ENCODE measurements at places on chromosomes 5 and 9.

GRCh38 chr5:172009536-172010270, 3.3 kb upstream of the FBXW11 start:
- no peak for DNase-seq

DNA sequence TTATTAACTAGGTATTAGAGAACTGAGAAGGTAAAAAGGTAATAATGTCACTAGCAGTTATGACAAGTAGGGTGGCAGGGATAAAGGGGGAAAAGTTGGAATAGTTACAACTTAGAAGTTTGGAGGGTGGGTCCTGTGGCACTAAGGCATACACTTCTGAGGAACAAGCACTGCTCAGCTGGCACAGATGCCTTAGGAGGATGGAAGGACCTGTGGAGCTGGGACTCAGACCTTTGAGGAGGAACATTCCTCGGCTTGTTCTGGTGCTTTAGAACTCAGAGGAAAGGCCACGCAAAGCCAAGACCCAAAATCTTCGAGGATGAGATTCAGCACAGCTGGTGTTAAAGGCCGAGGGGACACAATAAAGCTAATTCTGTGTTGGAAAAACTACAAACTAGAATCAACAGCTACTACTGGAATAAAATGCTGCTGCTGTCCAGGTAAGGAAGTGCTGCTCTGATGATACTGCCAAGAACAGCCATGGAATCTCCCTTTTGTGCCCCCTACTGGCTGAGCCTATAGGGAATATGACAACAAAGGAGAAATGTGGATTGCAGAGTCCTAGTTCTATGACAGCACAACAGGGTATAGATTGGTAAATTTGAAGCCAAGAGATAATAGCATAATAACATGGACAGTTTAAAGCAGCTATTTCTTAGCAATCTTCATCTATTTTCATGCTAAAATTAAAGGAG, 126.7 kb downstream of the SLC25A46 start:
- peak; percentile 71 for DNase-seq

DNA sequence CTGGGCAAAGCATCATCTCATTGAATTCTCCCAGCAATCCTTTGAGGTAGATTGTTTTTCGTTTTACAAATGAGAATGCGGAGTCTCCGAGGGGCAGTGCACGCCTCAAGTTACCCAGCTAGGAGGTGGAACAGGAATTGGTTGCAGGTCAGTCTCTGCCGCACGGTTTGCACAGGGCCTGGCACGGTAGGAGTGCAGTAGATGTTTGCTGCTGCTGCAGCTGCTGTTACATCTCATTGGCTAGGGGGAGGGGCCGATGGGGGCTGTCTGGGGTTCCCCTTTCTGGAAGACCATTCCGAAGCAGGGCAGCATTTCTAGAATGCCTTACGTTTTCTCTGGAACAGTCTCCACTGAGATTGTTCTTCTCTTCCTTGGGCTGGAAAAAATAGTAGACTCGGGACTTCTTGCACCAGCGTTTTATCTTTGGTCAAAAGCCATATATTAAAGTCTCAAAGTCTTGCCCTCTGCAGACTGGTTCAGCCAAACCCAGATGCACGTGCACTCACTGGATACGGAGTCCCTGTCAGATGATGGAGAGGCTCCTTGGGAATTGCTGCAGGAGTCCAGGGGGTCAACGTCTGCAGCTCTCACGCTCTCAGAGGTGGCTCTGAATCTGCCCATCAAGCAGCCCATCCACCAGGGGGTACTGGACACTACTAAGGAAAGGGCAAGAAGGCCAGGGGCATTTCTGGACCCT, 1.2 kb downstream of the USP20 start:
- DNase-seq, result peak; percentile 48

DNA sequence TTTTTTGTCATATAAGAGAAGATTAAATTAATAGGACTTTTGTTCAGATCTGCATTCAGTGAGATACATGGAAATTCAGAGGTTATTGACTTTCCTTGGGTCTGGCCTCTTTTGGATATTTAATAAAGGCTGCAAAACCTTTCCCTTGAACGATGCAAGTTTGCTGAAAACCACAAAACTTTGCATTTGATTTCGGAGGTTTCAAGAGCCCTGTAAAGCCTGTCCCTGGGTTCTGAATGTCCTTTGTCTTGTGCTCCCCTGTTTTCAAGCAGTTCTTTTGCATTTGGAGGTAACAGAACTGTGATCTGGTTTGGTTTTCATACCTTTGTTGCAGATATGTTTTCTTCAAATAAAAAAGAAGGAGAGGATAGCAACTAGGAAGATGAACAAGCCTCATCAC, 188.1 kb upstream of the DMRT1 start:
- no peak for DNase-seq

DNA sequence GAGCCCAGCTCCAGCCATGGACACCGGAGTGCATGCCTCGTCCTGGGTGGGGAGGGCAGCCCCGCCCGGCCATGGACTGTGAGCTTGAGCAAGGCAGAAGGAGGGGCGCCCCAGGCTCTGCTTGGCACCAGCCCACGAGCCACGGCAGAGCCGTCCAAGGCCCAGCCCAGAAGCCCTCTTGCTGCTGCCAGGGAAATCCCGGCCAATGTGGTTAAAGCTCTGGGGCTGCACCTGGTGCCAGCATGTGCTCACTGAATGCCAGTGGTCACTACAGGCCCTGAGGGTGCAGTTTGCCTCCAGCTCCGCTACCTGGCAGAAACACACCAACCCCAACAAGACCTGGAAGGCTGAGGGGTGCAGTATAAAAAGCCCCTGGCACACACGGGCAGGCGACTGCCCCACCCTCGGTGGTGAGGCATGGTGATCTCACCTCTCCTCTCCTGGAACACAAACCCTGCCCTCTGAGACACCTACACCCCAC, 11.8 kb downstream of the BRD3 start:
- no peak for DNase-seq

DNA sequence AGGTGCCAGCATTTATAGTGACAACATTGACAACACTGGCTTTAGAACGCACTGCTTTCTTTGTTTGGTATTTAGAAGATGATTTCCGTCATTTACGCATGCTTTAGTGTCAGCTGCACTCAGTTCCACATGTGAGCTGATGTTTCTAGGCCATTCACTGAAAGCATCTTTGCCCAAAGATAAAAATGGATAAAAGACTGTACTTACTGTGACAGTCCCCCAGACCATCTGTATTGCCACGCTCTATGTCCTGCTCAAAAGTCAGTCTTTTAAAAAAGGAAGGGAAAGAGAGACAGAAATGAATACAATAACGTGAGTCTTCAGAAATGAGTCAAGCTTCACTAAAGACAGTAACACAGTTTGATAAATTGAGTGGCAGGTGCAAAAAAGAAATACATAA, 99.3 kb downstream of the SEMA6A start:
- no peak for DNase-seq

GRCh38 chr5:181198905-181199519, 6.0 kb downstream of the TRIM7 start:
- DNase-seq, result no peak

DNA sequence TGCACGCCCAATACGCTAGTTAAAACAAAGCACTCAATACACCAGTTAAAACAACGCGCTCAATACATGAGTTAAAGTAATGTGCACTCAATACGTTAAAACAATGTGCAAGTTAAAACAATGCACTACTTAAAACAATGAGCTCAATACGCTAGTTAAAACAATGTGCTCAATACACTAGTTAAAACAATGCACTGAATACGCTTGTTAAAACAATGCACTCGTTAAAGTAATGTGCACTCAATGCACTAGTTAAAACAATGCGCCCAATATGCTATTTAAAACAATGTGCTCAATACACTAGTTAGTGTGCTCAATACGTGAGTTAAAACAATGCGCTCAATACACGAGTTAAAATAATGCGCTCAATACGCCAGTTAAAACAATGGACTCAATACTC, 185.0 kb downstream of the TRIO start:
- DNase-seq, result no peak

DNA sequence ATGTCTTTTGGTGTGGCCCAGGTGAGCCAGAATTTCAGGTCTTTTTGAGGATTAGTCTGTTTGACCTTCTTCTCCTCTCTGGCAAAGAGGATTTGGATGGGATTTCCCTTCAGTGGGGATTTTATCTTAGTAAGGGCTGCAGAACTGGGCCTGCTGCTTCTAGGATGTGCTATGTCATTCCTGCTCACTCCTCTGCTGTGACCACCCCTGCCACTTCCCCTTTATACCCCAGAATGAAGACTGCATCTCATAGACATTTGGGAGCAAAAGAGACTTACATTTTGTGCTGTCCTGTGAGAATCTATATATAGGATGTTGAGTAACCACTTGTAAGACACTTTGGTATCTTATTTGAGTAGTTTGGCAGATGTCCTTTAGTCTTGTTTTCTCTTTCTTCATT, 76.2 kb downstream of the ARHGAP26 start:
- peak; percentile 67 for DNase-seq

GRCh38 chr5:82277613-82277986, 554 bp downstream of the RPS23 start:
- peak; percentile 47 for DNase-seq

GRCh38 chr5:103389357-103389756, 130.8 kb downstream of the MACIR start:
- no peak for DNase-seq

GRCh38 chr5:160423099-160423498, 1.4 kb downstream of the PTTG1 start:
- DNase-seq, result no peak

DNA sequence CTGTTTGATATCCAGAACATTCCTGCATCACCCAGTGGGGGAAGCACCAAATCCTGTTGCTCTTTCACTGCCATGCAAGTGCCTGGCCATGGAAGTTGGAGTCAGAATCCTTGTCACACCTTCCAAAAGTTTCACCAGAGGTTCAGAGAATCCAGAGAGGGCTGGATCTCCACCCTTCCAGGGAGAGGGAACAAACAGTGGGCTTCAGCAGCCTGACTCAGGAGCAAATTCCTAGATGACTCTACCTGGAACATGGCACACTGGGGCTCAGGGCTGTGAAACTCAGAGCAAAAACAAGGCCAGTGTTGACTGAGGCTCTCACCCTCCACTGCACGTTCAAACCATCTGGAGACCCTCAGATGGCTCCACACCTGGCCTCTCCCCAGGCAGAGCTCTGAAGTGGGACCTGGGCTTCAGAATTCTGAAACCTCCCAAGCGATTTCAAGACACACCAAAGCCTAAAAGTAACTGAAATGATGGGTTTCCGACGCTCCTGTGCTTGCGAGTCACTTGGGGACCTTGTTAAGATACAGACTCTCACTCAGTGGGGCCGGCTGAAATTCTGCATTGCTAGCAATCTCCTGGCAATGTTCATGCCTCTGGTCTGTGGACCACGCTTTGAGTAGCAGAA, 205.9 kb downstream of the AUH start:
- DNase-seq, result no peak

DNA sequence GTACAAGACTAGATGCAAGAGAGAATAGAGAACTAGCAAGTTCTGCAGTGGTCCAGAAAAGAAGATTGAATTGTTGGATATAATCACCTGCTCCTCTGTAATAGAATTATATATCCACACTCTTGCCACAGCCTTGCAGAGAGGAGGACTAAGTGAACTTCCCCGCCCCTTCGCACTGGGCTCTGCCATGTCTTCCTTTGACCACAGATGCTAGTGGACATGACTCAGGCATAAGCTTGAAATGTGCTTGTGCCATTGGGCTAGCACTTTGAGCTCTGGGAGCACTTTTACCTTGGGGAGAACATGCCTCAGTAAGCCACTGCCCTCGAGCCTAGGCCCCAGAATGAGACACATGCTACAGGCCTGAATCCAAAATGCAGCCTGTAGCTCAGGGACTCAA, 113.5 kb upstream of the RASA1 start:
- DNase-seq, result no peak

GRCh38 chr5:88660264-88660946, 222.6 kb downstream of the MEF2C start:
- DNase-seq, result no peak

- DNase-seq, result peak; percentile 69
These were observed 13.1 kb upstream of the IFNA5 start for GRCh38 chr9:21317956-21318923.

DNA sequence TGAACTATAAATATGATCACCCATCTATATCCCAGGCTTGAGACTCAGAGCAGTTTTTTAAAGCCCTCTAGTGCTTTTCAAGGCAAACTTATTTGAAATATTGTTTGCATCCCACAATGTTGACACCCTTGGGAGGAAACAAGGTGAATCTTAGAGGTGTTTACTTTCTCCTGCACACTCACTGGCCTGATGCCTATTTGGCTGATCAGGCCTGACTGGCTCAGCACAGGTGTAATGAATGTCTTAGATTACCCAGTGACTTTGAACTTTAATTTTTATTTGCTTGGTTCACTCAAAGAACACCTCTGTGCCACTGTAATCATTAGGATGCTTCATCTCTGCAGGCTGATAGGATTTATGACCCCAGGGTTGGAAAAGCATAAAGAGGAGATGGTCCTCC, 158.3 kb downstream of the KCTD16 start:
- no peak for DNase-seq

GRCh38 chr5:8457187-8458037, 588.5 kb downstream of the MTRR start:
- no peak for DNase-seq

- no peak for DNase-seq
These were observed 33.4 kb upstream of the ARRDC3 start for GRCh38 chr5:91416491-91416890.

GRCh38 chr9:116978155-116978554, 291.1 kb downstream of the TRIM32 start:
- no peak for DNase-seq

DNA sequence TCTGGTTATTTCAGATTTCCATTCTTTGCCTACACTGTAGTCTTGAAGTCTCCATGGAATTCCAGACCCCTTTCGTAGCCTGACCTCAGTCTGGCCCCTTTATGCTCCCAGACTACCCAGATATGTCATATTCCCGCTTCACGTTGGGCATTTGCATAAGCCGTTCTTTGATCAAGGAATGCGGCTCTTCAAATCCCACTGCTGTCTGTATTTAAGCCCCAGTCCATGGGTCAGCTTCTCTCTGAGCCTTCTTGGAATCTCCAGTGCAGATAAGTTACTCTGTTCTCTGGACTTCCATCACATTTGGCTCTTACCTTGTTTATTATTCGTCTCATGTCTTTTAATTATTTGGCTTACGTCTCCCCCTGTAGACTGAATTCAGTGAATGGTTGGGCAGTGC, 97.4 kb downstream of the PARP8 start:
- no peak for DNase-seq

DNA sequence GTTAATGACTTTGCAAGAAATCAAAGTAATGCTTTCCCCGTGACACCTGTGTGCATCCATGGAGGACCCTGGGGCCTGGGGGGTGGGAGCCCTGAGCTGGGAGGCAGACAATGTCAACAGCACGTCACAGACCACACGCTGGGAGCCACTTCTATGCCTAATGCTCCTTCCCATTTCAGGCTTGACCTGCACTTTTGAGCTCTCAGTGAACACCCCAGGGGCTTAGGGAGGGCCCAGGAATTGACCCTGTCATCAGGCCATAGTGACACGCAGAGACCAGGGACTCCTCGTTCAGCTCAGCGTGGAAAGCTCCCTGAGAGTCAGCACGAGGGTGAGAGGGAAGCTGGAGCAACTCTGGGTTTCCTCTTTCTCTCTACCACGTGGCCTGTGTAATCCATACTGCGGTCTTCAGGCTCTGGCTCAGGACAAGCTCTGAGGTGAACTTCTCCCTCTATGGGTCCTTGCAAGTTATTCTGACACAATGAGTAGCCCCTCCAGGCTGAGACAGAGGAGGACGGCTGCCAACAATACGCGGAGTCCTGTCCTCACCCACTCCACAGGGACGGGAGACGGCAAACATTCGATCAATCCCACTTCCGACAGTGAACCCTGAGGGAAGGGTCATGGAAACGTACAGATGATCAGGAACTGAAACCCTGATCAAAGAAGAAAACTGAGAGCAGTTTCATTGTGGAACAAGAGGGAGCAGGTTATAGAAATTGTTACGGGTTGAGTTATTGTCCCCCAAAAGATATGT, 130.8 kb upstream of the IRX4 start:
- peak; percentile 9 for DNase-seq

- DNase-seq, result no peak
These were observed 157.0 kb downstream of the PJA2 start for GRCh38 chr5:109252731-109253130.
